ENCODE measurements at places on chromosomes 13 and 19.

DNA sequence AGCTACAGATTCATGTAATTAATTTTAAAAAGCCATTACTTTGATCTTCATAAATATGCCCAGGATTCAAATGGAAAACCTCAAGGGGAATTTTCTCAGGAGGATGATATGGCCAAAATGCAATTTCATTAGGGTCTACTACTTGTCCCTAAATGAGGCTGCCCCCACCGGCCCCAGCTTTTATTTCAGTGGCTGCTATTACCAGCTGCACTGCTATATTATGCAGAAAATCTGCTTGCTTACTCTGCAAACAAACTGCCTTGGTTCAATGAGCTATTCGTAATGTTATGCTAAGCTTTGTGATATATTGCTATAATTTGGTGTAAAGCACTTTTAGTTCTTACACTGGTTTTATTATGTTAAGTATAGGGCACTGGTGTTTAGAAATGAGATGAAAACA, 137.3 kb upstream of the TMTC4 start:
- DNase-seq, result no peak

- DNase-seq, result no peak
Measured at GRCh38 chr19:42271861-42272534, 2.9 kb downstream of the CIC start.

DNA sequence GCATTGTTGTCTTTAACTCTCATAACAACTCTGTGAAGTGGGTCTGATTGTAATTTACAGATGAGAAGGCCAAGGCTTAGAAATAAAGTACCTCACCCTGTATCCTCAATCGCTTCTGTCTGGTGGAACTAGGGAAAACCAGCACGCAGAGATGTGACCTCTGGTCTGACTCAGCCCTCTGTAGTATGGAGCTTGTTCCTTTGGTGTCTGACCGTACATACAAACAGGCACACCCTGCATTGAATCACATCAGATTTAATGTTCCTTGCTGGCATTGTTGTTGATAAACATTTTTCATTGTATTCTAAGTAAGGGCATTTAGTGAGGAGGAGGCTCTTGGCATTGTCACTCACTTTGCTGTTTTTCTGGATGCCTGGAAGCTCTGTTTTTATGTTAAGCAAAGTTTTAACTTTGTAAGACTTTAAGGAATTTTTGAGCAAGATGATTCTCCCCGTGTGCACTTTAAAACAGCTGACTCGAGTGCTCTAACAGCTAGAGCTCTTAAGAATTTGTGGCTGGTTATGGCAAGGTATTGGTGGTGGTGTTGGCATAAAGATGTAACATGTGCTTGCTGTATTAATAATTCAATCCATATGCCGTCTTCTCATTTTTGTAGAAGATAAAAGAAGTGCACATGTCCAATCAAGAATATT, 89.0 kb upstream of the SPATA13 start:
- no peak for DNase-seq

- no peak for DNase-seq
Measured at GRCh38 chr19:55474269-55475265, 1.9 kb upstream of the ZNF628 start.

GRCh38 chr19:13057147-13057572, 45.5 kb downstream of the LYL1 start:
- no peak for DNase-seq

- DNase-seq, result no peak
Measured at GRCh38 chr13:113114511-113115362, 7.9 kb upstream of the F10 start.

- no peak for DNase-seq
Measured at GRCh38 chr13:48110931-48111721, 16.2 kb upstream of the MED4 start.
